Stimulated activated naive CD4-positive, alpha-beta T cell (primary cell): ENCODE measurements at places on chromosomes 7 and 10.

GRCh38 chr7:38630720-38631673 is at the start of gene AMPH:
Gene AMPH, minus strand, starts transcription at chr7:38631373. Its CDS starts 22 bp downstream, at chr7:38631351.
- DNase-seq = no peak

- no peak for DNase-seq
Observed at GRCh38 chr7:78134256-78134655, 335.7 kb downstream of the PHTF2 start.

DNA sequence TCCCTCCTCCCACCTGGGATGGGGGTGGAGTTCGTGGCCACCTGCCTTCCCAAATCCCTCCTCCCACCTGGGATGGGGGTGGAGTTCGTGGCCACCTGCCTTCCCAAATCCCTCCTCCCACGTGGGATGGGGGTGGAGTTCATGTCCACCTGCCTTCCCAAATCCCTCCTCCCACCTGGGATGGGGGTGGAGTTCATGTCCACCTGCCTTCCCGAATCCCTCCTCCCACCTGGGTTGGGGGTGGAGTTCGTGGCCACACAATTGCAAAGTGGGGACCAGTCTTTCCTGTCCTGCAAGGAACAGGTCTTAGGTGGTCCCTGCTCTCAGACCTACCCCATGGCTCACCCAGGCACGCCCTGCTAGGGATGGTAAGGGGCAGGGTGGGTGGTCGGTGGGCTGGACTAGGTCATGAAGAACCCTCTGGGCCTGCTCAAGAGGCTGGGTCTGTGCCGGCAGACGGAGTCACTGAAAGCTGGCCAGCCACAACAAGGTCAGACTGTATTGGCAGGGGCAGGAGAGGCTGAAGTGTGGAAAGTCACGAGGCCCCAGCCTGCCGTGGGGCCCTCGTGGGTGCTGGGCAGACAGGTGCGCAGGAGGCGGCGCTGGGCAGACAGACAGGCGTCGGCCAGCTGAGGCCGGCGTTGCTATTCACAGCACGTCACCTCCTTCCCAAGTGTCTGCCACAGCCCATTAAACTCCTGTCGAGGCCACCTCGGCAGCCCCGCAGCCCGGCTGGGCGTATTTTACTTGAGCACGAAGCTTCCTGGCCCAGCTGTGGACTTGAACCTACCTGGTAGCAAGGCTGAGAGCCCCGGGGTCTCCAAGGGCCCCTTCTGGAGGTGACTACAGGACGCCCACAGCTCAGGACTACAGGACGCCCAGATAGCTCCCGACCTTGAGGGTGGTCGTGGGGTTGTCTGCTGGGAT is 4.1 kb downstream of the KNDC1 start:
- no peak for DNase-seq

- no peak for DNase-seq
Observed at GRCh38 chr7:73518470-73518869, 3.6 kb downstream of the BAZ1B start.

DNA sequence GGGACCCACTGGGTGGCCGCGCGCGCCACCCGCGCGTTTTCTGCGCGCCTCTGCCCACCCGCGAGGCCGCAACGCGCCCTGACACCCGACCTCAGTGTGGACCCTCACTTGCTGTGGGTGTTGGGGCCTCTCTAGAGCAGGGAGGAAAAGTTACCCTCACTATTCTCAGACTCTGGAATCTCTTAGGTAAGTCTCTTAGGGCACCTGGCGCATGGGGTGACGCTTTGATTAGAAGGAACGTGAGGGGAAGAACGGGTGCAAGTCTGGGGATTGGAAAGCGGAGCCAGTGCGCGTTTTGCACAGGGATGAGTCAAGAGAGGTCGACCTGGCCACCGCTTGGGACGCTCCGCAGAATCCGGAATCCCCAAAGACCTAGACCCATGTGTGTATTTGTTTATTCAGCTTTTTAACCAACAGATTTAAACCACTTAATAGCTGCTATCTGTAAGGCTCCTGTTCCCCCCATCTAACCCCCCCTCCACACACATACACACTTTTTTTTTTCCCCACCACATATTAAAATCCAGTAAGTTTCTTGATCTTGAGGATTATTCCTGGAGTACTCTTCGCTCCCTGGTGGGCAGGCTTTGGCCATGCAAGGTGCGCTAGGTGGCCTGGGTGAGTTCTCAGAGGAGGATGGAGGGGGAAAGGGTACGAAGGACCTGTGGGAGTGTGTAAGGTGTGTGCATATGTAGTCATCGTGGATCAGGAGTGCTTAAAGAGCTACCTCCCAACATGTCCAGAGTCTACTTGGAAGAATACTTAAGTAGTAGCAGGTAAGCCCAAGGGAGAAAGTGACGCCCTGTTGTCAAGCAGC is 169.1 kb upstream of the PPP1R3A start:
- no peak for DNase-seq

DNA sequence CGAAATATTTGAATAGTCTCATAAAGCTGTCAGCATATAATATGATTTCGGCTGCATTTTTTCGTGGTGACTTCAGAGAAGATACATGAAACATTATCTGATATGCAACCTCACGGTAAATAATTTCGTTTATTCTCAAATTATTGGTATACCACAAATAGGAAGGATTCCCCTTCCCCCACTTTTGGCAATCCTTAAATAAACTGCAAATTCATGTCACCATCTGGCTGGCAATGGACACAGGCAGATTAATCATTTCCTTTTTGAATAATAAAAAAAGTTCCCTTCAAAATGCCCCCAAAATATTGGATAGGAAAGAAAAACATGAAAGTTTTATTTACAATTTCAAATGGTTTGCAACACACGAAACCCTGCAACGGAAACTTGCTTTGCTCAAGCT is 234.5 kb upstream of the MEOX2 start:
- DNase-seq = no peak
